Ascending aorta (tissue), 2 donors: ENCODE measurements at places on chromosomes 6 and 20.

DNA sequence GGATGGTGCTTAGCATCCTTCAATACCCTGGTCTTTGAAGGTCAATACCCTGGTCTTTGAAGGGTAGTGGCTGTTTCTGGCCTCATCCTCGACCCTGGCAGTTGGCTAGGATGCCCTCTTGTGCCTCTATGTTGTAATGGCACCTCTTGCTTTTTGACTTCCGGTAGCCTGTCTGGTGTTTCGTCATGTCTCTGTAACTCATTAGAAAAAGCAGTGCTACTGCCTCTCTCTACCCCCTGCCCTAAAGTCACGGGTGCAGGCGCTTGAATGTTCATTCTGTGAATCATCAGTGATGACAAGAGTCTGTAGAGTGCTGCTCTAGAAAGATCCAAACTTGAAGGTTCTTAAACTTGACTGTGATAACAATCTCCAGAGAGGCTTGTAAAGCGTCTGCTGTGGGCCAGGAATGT, 28.3 kb downstream of the RSPO4 start:
- no peak for DNase-seq

GRCh38 chr6:158781692-158782373, 37.3 kb downstream of the EZR start:
- peak; percentile 52 for DNase-seq

DNA sequence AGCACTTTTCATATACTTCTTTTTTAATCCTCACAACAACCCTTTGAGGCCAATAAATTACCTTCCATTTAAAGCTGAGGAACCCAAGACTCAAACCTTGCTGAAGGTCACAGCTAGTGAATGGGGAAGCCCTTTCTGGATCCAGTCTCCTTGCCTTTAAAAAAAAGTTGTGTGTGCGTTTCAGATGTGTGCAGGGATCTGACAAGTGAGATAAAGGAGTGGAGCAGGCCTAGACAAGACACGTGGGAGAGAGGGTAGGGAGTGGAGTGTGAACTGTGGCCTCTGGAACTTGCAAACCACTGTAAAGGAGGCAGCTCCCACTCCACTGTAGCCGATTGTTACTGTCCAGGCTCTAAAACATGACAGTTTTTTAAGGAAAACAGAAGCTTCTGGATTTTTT, 1.9 kb downstream of the KLHL32 start:
- no peak for DNase-seq

DNA sequence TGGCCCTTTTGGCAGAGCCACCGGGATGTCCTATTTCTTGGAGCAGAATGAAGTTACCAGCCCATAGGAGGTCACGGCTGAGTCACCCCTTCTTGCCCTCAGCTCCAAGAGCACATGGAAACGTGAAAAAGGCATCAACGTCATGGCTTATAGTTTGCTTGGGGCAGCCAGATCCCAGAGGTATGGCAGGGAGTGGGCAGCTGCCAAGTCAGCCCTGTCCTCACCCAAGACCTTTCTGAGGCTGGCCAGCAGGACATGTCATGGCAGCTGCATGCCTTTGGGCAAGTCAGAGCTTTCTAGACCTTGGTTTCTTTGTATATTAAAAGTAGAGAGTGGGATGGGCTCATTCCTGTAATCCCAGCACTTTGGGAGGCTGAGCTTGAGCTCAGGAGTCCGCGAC, 8.2 kb upstream of the MDFI start:
- no peak for DNase-seq

- no peak for DNase-seq
Measured at GRCh38 chr6:52574709-52575501, 2.0 kb downstream of the TRAM2 start.

- no peak for DNase-seq
Measured at GRCh38 chr6:104585646-104586045, 274.1 kb downstream of the HACE1 start.

- DNase-seq: no peak
Measured at GRCh38 chr6:90350689-90351554, 54.3 kb upstream of the BACH2 start.

GRCh38 chr20:10475225-10475624, 40.1 kb downstream of the SLX4IP start:
- no peak for DNase-seq

DNA sequence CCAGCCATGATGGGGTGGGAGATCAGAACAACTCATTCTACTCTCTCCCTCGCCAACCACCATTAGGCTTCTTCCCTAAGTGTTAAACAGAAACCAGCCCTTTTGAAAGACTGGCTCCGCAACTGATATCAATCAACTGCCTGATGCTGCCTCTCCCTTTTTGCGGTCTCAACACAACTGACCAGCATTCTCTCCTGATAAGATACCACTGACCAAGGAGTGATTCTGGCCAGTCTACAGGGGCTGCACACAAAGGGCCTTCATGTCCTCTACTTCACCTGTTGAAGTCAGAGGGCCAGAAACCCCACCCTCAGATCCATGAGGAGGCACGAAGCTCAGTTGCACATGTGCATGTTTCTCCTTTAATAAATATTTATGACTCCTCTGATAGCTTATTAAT, 145.1 kb downstream of the CD24 start:
- DNase-seq: no peak
